ENCODE measurements at places on chromosomes 7 and 10.
A peak's percentile ranks its signal among the peaks of the same experiment; 100 is the strongest.

DNA sequence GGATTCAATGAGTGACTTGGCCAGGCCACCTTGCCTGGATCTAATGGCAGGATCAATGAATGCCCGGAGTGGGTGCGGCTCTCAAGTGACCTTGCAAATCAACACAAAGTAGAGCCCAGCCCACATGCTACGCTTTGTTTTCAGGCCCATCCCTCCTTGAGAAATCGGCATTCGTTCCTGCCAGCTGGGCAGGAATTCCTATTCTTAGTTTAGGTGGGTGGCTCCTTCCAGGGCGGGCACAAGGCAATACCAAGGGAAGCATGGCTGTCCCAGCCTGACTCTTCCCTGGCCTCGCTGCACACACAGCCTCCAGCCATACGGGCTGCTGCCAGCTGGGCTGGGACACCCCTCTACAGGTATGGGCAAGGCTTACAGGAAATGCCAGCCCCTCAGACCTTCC, 119.3 kb downstream of the SH3PXD2A start:
- no peak for DNase-seq

DNA sequence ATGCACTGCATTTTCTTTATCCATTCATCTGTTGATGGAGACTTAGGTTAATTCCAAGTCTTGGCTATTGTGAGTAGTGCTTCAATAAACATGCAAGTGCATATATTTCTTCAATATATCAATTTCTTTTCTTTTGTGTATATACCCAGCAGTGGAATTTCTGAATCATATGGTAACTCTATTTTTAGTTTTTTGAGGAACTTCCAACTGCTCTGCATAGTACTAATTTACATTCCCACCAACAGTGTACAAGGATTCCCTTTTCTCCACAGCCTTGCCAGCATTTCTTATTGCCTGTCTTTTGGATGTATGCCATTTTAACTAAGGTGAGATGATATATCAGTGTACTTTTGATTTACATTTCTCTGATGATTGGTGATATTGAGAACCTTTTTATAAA, 145.2 kb downstream of the LYZL1 start:
- DNase-seq: no peak

DNA sequence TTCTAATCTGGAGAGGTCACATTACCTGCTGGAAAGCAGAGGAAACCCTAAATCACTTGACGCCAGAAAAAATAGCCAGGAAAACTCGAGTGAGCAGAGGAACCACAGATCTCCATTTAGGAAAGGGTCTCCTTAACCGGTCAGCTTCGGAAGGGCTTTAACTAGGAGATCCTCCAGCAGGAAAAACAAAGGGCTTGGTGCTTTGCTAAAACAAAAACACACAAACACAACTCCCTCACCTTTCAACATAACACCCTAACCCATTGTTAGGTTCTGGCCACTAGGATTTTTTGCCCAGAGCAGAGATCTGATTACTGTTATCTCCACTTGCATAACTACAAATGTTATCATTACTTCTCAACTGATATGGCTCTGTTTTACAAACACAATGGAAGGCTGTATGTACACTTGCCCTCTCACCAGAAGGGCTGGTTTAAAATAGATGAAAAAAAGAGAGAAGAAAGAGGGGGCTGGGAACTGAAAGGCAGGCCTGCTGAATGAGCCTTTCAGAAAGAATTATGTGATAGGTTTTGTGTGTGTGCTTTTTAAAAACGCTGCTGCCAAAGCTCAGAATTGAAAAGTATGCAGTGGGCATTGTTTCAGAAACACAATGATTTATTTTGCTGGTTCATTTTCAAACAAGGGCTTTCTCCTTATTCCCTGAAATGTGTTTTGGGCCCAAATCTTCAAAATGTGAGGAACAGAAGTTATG, 161.5 kb downstream of the FGFR2 start:
- no peak for DNase-seq

DNA sequence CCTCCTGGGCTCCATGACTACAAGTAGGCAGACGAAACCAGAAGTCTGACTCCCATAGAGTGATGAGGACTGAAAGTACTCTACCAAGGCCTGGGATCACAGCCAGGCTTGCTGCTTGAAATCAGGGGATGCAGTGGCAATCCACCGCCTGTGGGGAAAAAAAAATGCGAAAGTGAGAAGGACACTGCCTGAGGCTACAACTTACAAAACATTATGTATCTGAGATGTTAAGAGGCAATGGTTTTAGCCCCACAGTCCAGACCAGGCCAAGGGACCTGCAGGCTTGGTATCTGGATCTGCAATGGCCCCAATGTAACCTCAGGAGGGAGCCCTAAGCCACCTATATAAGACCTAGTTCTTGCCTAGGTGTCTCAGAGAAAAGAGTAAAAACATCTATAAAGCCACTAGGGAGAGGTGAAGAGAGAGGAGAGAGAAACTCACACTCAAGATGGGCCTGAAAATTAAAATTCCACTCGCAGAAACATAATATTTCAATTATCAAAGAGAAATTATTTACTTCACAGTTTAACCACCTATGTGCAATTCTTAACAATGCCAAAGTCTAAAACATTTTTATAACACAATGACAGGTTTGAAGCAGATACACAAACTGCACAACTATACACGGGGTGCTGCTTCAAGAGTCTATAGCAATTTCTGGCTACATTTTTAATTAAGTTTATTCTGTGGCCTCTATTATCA, 13.9 kb downstream of the DNAJC1 start:
- peak; percentile 63 for DNase-seq

- DNase-seq: no peak
Observed at GRCh38 chr10:42930516-42931192, 146.2 kb upstream of the RET start.

GRCh38 chr7:139594911-139595476, 71.5 kb downstream of the CLEC2L start:
- peak; percentile 34 for DNase-seq

Measured in fibroblast of lung (primary cell).